H9 (cell line): ENCODE measurements at places on chromosomes 2 and 18. TPM values are rescaled to one million over a fixed set of nuclear protein-coding genes. Genes with fewer than 3 reads are reported as not detected.
A peak's percentile ranks its signal among the peaks of the same experiment; 100 is the strongest.

Gene RGPD4
- 0.07 TPM in 2 replicates for total RNA-seq

Gene HES6
- total RNA-seq: 27.1 and 27.7 TPM in 2 replicates

DNA sequence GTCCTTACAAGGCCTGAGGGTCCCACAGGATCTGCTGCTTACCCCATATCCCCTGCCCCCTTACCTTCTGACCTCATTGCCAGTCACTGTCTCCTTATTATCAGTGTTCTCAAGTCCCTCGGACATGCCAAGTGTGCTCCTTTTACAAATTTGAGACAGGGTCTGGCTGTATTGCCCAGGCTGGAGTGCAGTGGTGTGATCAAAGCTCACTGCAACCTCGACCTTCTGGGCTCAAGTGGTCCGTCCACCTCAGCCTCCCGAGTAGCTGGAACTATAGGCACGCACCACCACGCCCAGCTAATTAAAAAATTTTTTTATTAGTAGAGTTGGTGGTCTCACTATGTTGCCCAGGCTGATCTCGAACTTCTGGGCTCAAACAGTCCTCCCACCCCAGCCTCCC lies 141.0 kb downstream of the PHLPP1 start:
- no peak for DNase-seq

Gene IGFBP5
- total RNA-seq: 0.61 and 0.90 TPM in 2 replicates

DNA sequence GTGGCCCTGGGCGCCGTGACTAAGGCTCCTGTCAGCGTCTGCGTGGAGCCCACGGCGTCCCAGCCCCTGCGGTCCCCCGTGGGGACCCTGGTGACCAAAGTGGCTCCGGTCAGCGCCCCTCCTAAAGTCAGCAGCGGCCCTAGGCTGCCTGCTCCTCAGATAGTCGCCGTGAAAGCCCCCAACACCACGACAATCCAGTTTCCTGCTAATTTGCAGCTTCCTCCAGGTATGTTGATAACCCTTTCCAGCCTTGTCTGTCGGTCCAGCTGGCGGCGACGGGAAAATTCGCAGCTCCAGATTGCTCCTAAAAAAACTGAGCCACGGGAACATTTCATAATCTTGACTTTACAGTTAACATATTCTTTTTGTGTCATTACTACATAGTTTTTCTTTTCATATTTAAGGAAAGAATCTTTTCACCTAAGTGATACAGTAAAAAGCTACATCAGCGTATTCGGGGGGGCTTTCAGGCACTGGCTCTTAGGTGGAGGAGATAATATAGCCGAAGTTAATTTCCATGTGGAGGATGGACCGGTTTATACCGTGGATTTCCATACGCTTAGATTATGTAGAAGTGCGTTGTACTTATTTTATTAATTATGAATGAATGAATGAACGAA lies 916 bp downstream of the TAF4B start:
- peak; percentile 37 for DNase-seq

GRCh38 chr18:50374220-50374752 lies 560 bp upstream of the SKA1 start:
- no peak for DNase-seq

DNA sequence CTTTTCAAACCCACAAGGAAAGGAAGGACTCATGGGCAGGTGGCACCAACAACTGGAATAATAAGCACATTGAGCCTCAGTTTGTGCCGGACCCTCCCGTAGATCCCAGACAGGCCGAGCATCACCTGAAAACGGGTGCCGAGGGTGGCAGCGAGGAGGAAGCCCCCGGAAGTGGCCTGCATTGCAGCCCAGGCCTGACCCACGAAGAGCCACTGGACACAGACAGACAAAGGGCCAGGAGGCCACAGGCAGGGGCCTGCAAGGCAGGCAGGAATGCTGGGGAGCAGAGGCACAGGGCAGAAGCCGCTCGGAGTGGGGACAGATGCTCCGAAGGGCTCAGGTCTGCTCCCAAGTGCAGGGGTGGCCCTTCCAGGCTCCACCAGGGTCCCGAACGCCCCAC lies 31.7 kb downstream of the MTERF4 start:
- DNase-seq: no peak

GRCh38 chr18:28875059-28875458 lies 698.1 kb upstream of the CDH2 start:
- no peak for DNase-seq

DNA sequence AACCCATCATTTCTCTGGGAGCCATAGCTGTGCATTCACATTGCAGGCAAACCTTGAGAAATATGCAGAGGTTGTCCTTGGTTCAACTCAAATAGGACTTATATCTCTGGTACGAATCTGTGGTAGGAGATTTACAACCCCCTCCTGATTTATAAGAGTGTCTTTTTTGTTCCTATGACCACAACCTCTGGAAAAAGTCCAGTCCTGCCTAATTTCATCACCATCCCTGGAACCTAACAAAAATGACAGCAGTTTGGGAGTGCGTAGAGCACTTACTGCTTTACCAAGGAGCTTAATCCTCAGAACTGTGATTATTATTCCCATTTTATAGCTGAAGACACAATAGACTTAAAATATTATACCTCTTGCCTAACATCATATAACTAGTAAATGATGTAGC lies 66.5 kb downstream of the VWC2L start:
- DNase-seq: no peak

DNA sequence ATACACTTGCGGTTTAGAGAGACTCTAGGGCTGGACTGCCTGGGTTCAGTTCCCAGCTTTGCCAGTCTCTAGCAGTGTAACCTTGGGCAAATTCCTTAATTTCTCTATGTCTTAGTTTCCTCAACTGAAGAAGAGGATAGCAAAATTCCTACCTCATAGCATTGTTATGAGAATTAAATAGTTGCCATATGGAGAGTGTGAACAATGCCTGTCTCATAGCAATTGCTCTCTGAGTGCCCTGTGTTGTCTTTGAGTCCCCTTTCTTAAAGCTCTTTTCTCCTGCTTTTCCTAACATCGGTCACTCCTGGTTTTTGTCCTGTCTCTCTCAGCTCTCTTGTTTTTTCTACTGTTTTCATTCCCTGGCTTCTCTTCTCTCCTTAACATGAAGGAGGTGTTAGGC lies 116.8 kb upstream of the ALPP start:
- DNase-seq: no peak

- no peak for DNase-seq
These were observed 200.4 kb downstream of the MREG start for GRCh38 chr2:215812966-215813365.

DNA sequence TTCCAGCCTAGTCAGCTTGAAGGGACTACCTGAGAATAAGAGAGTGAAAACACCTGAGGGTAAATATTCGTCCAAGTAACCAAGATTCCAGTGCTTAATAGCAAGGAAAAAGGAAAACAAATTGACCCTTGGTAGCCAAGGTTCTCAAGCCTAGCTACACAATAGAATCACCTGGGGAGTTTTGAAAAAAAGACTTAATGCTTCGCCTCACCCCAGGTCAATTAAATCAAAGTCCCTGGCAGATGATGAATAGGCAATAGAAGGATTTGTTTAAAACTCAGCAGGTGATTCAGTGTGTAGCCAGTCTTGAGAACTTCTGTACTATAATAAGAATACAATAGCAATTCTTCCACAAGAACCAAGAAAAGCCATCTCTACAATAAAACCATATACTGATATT lies 500.2 kb downstream of the XIRP2 start:
- no peak for DNase-seq

GRCh38 chr2:28457237-28457636 lies 38.6 kb upstream of the PLB1 start:
- DNase-seq: peak; percentile 58

DNA sequence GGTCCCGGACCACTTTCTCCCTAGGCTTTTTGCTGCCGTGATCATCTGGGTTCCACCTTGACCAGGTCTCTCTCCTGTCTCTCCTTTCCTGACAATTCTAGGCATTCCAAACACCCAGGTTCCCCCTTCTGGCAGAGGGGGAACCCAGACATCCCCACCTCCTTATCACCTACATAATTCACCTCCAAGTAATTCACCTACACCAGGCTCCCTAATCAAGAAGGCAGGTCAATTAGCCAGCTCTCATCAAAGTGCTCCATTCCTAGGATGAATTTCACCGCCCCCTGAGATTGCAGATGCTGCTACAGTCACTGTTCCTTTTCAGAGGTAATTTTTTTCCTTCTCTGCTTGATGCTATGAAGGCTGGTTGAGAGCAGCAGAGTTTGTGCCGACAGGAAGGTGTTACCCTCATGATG lies 42.3 kb upstream of the ATG16L1 start:
- DNase-seq: no peak

GRCh38 chr2:19810637-19811036 lies 91.1 kb downstream of the TTC32 start:
- no peak for DNase-seq

Gene GYPC
- 13.6 and 14.0 TPM in 2 replicates for total RNA-seq

GRCh38 chr2:120862201-120863060 lies 126.8 kb downstream of the GLI2 start:
- DNase-seq: no peak

GRCh38 chr2:156019341-156019740 lies 313.2 kb downstream of the NR4A2 start:
- DNase-seq: no peak

DNA sequence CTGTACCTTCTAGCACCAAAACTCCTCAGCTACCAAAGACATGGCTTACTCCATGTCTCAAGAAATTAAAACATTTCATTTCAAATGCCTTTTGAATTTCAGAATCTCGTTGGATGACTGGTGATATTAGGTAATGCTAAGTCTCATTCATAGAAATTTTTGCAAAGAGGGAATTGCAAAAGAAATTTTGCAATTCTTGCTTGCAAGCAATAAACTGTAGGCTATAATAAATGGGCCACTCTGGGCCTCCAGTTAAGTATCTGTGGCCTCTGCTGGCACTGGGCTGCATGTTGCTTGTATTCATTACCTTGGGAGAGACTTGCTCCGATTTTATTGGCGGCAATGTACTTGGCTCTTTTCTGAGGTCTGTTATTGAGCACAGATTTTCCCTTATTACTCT lies 2.8 kb upstream of the LCLAT1 start:
- no peak for DNase-seq

Gene FNDC4
- 21.1 and 21.5 TPM in 2 replicates for total RNA-seq

Gene LIPG
- total RNA-seq: 4.4 and 6.1 TPM in 2 replicates

DNA sequence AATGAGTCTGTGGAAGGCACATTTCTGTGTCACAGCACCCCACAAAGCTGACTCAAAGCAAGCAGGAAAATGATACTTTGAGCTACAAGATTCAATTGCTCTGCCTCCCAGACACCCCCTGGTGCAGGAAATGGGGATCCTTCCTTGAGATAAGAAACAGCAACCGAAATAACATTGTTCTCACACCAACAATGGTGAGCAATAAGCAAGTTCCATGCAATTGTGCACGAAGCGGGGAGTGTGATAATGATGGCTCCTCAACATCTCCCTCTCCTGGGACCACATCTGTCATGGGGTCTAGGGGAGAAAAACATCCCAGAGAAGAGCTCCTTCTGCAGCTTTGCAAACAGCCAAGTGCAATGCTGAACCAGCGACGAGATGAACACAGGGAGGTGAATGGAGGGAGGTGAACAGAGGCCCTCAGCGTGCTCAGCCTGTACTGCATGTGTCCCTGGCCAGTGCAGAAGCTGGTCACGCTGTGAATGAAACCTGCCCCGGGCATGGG lies 67.7 kb downstream of the PDCL3 start:
- DNase-seq: no peak
